T-cell (primary cell): ENCODE measurements at places on chromosomes 4 and X.

DNA sequence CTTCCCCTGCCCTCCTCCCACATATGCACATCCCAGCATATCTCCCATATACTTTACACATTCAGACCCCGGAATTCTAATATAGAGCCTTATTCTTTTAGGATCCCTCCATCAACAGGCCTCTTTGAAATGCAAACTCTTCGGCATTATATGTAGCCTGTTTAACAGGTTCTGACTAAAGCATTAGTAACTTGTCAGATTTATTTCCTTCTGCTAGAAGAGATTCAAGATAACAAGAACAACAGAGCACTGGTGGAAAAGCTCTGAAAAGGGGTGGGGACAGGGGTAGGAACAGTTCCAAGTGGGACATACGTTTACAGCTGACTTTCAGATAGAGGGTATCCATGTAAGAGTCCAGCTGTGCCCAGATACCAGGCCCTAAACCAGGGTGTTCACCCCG, 31.7 kb upstream of the PRPS1 start:
- DNase-seq, result no peak

- no peak for DNase-seq
Observed at GRCh38 chrX:100852810-100853209, 21.3 kb downstream of the NOX1 start.

GRCh38 chr4:121484633-121485032, 103.8 kb upstream of the QRFPR start:
- DNase-seq, result no peak

GRCh38 chr4:183244019-183244418, 76.1 kb downstream of the CLDN22 start:
- DNase-seq, result no peak

GRCh38 chr4:44493924-44494323, 45.3 kb upstream of the KCTD8 start:
- DNase-seq, result no peak

DNA sequence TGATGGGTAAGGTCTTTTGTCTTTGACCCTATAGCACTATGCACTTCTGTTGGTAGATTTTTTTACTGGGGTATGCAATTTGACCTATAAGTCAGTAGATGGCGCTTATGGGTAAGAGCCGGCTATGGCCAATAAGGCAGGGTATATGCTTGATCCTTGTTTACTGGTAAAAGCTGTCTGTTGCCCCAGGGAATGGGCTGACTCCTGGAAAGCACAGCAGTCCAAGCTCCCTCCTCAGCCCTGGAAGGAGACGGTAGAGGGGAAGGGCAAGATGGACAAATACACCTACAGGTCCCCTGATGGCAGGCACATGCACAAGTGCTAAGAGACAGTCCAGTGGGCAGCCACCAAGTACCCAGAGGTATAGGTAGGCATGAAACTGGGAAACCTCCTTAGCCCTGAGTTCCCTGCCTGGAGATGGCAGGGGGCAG, 63.7 kb downstream of the ADAMTS3 start:
- no peak for DNase-seq

DNA sequence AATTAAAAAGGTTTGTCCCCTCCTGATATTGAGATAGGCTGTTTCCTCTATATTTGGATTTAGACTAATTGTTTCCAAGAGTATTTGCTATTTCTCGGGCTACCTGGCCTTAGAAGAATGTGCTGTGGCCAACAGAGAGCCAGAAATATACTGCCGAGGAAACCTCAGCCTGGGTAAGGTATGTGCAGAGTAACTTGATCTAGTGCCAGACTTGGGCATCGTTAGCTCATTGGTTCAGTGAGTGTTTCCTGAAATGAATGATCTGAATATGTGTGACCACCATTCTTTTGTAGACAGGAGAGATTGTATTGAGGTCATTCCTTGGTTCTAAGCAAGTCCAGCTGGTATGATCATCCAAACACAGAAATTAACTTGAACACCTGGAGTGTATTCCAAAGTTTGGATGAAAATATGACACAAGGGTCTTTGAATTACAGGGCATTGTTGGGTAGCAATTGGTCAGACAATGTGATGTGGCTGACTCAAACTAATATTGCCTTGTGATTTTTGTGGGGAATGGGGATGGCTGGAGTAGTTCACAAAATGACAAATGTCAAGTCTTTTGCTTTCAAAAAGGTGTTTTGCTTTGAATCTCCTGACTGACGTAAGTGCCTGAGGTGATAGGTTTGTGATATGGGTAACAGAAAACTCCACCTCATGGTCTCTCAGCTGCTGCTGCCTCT, 100.2 kb upstream of the CXCL13 start:
- DNase-seq, result no peak

DNA sequence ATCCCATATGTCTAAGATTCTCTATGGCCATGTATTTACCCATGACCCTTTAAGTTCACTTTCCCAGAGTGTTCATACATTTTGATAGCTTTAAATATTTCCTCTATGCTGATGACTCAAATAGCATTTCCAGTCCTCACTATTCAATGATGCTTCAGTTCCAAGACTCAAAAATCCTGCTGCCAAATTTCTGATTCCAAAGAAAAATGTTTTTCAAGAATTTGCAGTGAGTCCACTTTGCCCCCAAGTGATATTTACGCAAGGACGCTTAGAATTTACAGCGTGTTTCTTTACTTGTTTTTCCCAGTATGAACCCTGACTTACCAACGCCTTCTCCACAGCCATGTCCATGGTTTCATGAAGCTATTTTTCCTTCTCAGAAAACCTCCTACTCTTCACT, 127.9 kb upstream of the PCDH18 start:
- DNase-seq, result no peak

GRCh38 chrX:12138361-12139313, at the start of gene FRMPD4:
TSS of gene FRMPD4 (plus strand) at chrX:12138473. CDS start at chrX:12138972, 499 bp downstream.
- DNase-seq, result no peak
